ENCODE measurements at places on chromosomes 12 and 14.
A peak's percentile ranks its signal among the peaks of the same experiment; 100 is the strongest.

DNA sequence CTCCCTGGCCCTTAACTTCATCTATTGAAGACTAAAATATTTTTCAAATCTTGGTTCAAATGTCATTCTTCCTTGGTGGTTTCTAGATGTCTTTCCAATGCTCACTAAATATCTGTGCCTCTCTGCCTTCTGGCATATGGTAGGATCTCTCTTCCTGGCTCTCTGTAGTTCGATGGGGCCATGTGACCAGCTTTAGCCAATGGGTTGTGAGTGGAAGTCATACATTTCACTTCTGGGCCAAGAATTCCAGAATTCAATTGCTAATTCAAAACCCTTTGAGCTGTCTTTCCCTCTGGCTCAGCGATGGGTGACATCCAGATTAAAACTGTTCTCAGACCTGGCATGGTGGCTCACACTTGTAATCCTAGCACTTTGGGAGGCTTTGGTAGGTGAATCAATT lies 25.8 kb upstream of the CTDSP2 start:
- DNase-seq: no peak

GRCh38 chr14:76706811-76707210 lies 54.5 kb upstream of the VASH1 start:
- no peak for DNase-seq

DNA sequence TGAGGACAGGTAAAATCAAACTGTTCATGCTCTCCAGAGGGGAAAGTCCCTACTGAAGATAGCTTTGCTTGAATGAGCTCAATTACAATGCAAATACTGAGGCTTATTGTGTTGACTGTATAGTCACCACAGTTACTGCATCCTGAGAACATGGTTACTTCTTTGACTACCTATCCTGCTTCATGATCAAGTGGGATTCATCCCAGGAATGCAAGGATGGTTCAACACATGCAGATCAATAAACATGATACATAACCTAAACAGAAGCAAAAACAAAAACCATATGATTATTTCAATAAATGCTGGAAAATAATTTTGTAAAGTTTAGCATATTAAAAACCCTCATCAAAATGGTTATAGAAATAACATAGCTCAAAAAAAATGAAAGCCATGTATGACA lies 32.9 kb upstream of the P2RX7 start:
- DNase-seq: no peak

GRCh38 chr14:79275292-79275655 lies 936.0 kb downstream of the DIO2 start:
- DNase-seq: no peak

DNA sequence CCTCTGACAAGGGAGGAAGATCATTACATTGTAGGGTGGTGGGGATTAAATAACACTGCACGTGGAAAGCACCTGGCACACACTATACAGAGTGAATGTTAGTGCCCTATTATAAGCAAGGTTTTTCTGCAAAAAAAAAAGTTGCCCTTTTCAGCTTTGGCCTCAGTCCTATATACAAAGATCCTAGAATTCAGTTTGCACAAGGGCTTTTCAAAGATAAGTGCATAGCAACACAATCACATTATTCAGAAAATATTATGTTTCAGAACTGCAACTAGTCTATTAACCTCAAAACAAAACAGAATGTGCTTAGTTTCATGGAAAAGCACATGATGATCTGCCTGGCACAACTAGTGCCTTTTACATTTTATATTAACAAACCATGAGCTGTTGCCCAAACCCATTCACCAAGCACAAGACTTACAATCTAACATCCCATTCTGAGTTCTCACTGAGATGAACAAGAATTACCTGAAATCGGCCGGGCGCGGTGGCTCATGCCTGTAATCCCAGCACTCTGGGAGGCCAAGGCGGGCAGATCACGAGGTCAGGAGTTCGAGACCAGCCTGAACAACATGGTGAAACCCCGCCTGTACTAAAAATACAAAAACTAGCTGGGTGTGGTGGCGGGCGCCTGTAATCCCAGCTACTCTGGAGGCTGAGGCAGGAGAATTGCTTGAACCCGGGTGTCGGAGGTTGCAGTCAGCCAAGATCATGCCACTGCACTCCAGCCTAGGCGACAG lies 1.8 kb downstream of the TM7SF3 start:
- DNase-seq: peak; percentile 25

DNA sequence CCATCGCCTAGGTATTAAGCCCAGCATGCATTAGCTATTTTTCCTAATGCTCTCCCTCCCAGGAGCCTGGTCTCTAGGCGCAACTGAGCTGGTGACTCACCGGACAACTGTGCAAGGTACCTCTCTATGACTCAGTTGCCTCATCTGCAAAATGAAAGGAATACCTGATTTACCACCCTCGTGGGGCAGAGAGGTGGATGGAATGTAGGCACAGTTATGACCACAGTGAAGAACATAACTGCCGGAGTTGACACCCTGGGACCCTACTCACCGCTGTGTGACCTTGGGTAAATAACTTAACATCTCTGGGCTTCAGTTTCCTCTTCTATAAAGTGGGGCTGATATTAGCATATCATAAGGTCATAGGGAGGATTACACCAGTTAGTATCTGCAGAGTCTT lies 22.6 kb downstream of the BCL11B start:
- no peak for DNase-seq

GRCh38 chr14:106657460-106657859 lies 1131.1 kb downstream of the TMEM121 start:
- DNase-seq: peak; percentile 11

GRCh38 chr12:14959126-14959440 lies 2.3 kb downstream of the ARHGDIB start:
- DNase-seq: no peak

DNA sequence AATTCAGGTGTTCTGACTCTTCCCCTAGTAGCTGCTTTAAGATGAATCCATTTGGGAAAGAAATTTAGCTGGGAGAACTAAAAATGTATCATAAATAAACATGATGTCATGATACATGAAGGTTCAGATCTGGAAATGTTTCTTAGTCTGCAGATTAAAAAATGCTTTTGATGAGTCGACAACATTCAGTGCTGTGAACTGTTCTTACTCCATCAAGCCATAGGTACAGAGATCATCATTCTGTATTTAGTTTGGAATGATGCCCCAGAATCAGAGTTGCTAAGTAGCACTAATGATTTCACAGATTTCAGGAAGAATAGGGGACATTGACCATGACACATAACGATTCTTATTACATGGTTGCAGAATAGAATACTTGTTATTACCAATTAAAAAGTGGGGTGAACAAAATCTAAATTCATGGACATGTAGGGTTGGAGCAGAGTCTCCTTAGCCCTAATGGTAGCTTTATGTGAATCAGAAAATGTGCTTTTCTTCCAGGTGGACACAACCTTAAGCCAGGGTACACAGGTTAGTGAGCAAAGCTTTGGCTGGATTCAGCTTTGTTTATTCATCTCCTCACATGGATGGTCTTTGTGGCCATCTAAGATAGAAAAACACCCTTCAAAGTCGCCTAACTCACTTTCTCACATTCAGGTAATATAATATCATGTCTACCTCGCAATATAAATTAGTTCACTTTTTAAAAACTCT lies 205.4 kb upstream of the SEL1L start:
- no peak for DNase-seq

DNA sequence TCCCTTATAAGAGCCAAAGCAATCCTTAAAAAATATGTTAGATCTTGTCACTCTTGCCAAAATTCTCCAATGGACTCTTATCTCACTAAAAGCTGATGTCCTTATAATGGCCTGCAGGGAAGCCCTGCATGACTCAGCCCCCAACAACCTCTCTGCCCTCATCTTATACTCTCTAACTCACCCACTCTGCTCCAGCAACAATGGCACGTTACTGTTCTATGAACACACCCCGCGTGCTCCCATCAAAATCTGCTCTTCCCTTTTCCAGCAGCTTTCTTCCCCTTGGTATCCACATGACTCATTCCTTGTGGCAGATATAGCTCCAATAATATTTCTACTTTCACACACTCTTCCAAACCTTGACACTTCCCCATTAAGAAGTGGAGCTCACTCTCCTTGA lies 108.1 kb downstream of the DENND5B start:
- no peak for DNase-seq

- no peak for DNase-seq
These were observed 21.6 kb downstream of the TGFB3 start for GRCh38 chr14:75960231-75960630.

- DNase-seq: peak; percentile 13
These were observed 1.5 kb downstream of the DIO3 start for GRCh38 chr14:101562659-101563351.

- DNase-seq: no peak
These were observed 83.4 kb upstream of the ESRRB start for GRCh38 chr14:76292561-76292960.

GRCh38 chr12:104026841-104027599 lies 23.0 kb downstream of the GLT8D2 start:
- no peak for DNase-seq

DNA sequence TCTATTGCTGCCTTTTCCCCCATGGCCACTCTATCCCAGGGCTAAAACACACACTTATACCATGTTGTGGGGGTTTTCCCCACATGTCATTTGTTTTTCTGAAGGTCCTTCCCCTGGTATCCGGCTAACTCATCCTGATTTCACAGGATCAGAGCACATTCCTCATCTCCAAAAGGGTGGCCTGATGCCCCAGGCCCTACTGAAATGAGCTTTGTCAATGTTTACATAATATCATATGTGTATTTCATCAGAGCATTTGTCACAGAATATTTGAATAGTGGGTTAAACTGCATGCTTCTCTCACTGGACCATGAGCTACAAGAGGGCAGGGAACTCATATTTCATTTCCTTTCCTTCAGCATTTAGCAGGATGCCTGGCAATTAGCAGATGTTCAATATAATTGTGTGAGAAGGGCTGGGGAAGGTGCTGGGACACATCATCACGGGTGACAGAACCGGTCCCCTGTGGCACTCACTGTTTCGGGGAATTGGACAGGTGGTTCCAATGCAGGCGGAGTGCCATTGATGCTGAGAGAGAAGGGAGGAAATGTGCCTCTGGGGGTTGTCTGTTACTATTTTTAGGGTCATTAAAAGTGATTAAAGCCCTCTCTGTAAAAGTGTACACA lies 26.8 kb downstream of the EMP1 start:
- DNase-seq: no peak

GRCh38 chr12:83261998-83262397 lies 575.3 kb downstream of the TMTC2 start:
- DNase-seq: no peak

DNA sequence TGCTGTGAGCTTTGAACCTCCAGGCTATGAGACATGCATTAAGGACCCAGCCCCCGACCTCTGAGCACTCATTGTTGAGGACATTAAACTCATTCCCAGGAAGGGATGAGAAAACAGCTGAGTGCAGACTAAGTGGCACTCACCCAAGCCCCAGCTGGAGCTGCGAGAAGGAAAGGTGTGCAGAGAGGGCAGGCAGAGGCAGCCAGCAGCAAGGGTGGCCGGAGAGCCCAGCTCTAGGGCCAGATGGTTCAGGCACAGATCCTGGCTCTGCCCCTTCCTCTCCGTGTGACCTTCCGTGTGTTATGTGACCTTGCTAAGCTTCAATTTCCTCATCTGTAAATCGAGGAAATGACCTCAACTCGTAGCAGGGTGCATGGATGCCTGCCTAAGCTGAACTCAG lies 3.7 kb downstream of the TSPAN11 start:
- DNase-seq: peak; percentile 27

GRCh38 chr12:102439426-102440405 lies 40.6 kb downstream of the IGF1 start:
- DNase-seq: no peak

DNA sequence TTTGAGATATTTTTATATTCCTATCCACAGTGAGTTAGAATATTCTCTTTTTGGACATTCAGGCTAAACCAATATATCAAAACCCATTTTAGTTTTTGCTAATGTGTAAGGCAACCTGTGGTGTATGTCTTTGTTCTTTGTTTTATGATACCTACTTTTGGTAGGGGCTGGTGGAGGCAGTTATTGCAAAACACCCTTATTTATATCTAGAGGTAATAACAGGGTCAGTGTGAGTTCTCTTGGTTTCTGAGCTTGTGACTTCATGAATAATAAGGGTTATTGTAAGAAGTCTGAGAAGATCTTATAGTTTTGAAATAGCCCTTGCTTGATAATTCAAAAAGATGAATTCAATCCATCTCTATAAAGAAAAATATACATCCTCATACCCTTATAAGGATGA lies 235.1 kb upstream of the LRIG3 start:
- DNase-seq: no peak

Data from NCI-H510A treated with DMSO at 0.1 percent for 48 hours (cell line).